Stimulated activated naive CD4-positive, alpha-beta T cell (primary cell): ENCODE measurements at places on chromosomes 1 and 21.

DNA sequence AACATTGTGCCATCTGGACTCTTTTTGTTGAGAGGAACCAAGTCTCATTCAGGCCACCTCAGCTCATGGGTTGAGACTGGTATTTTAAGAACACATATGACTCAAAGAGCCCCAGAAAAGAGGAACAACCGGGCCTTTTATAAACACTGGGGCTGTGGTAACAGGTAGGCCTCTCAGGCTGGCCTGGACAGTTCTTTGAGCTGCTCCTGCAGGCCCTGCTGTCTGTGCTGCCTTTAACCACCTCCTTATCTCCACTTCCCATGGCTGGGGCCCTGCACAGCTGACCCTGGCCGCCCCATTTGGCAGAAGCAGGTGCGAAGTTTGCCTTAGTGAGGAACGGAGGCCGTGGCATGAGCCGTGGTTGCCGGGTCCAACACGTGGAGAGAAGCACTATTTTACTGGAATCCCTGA is 163.3 kb downstream of the RHOU start:
- DNase-seq = no peak

- DNase-seq = no peak
Observed at GRCh38 chr1:153547560-153548551, 1.2 kb downstream of the S100A3 start.

GRCh38 chr21:35303085-35303484 is 254.0 kb upstream of the RUNX1 start:
- no peak for DNase-seq

- DNase-seq = no peak
Observed at GRCh38 chr1:193514397-193514796, 328.0 kb upstream of the B3GALT2 start.

DNA sequence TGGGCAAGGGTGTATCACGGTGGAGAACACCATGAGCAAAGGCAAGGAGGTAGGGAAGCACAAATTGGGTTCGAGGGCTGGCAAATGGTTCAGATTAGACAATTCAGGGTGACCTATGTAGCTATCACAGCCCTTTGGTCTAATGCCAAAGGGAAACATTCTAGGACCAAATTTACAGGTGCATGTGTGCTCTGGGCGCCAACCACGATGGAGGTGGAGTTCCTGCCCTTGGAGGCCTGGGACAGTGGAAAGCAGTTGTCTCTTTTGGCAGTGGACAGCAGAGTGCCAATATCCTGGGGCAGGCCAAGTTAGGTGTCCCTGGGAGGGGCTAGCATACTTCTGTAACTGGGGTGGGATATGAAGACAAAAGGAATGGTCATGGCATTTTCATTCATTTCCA is 40.1 kb downstream of the IGFN1 start:
- no peak for DNase-seq

- DNase-seq = peak; percentile 42
Observed at GRCh38 chr1:108590957-108591356, 31.1 kb downstream of the EEIG2 start.

DNA sequence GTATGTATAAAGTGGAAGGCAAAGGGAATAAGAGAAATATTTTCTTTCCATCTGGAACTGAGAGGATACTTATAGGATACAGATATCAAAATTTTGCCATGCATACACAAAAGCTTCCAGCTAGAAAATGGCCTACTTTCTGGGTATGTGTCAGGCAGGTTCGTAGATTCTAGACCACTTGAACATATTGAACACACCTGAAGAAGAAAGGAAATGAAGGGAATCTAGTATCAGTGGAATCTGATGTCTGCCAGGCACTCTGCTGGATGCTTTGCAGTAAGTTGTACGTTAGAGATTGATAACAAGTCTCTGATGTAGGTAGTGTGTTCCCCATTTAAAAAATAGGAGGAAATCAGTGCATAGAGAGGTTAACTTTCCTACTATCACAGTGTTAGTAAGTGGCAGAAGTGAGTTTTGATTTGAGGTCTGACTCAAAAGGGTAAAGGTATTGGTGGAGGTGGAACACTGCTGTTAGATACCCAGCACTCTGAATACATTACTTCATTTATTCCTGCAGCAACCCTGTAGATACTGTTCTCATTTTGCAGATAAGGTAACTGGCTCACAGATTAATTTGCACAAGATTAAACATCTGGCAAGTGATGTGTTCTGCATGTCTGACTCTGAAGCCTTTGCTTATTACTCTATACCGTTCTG is 3.0 kb downstream of the CAMSAP2 start:
- no peak for DNase-seq

DNA sequence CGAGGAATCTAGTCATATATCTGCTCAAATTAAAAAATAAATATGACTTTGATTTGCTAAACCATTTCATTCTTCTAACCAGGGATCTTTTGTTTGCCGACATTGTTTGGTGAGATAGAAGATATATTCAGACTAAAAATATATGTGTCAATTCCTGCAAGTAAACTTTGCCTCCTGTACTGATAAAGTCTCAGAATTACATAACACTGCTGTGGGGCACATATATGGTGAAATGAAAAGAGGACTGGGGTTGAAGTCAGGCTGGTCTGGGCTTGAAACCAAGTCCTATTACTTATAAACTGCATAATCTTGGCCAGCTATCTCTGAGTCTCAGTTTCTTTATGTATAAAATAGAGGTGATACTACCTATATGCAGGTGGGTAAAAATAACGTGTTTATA is 9.8 kb downstream of the SCMH1 start:
- no peak for DNase-seq

DNA sequence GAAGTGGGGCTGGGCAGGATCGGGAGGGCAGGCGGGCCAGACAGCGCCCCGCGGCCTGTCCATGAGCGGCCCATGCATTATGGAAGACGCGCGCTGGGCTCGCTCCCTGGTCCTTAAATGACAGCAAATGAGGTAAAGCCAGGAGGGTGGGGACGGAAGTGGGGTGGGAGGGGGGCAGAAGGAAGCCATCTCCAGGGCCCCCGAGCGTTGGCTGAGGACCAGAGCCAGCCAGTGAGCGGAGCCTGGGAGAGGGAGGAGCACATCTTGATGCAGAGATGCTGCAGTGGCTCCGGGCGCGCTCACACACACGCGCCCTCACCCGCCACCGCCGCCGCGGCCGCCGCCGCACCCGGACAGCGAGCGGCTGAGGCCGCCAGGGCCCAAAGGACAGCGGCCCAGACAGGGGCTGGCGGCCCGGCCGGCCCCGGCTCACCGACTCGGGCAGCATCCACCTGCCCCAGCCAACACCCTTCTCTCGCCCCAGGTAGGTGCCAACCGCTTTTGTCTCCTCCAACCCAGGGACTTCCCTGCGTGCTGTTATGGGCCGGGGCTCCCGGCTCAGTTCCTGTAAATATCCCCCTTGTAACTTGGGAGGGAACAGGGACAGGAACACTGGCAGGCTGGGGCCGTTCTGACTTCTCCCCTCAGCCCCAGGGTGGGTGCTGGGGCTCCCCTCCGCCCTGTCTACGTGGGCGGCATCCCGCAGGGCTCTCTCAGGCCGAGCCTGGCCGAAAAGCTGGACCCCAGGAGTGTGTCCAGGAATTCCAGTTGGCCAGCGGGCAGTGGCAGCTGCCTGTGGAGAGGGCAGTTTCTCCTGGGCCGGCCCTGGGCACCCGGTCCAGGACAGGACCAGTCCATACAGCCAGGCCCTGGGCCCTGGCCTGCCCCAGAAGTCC is at the start of gene CNTN2:
CNTN2 (plus strand) TSS at position 302 of the 896 bp plus-strand sequence. CDS start 9,974 bp downstream, outside the sequence.
- no peak for DNase-seq

- DNase-seq = no peak
Observed at GRCh38 chr1:54813485-54814125, 12.5 kb upstream of the TTC22 start.

GRCh38 chr1:93615582-93616150 is 66.0 kb downstream of the BCAR3 start:
- DNase-seq = no peak

DNA sequence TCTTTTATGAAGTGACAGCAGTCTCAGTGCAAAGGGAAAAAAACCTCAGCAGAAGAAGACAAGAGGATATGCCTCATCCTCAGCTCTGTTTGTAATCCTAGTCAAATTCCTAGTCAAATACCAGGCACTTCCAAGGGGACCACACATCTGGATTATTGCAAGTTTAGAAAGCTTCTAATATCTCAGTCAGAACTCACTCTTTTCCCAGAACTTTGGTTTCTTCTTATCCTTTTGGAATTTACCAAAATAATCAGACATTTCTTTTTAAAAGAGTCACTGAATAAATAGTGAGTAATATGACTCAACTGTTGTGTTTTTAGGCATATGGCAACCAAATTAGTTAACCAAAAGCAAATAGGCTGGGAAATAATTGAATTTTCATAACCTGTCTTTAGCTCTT is 47.8 kb downstream of the PRRX1 start:
- DNase-seq = no peak

DNA sequence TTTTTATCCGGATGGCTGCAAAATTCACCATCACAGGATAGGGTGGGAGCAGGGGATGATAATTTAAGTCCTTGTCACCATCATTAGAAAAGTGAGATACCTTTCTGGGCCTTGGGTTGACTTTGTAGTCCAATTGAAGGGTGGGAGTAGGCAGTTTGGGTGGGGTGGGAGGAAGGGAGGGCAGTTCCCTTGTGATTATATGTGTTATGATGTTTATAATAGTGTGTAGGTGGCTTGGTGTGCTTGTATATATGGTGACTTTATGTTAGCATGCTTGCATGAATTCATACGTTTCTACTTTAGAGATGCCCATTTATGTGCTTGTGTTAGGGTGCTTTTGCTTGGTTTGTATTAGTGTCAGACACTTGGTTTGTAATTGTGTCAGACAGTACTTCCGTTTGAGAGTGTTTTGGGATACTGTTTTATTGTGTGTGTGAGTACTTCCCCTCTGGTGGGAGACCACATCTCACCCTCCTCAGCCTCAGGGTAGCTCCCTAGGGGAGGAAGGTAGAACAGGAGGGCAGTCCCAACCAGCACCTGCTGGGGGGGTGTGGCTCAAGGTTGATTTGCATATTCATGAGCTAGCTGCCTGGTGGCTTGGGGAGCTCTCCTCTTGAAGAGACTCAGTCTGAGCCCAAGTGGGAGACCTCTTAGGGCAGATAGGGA is 6.3 kb upstream of the POU3F1 start:
- no peak for DNase-seq

GRCh38 chr21:34358866-34359265 is 4.9 kb upstream of the KCNE2 start:
- no peak for DNase-seq

DNA sequence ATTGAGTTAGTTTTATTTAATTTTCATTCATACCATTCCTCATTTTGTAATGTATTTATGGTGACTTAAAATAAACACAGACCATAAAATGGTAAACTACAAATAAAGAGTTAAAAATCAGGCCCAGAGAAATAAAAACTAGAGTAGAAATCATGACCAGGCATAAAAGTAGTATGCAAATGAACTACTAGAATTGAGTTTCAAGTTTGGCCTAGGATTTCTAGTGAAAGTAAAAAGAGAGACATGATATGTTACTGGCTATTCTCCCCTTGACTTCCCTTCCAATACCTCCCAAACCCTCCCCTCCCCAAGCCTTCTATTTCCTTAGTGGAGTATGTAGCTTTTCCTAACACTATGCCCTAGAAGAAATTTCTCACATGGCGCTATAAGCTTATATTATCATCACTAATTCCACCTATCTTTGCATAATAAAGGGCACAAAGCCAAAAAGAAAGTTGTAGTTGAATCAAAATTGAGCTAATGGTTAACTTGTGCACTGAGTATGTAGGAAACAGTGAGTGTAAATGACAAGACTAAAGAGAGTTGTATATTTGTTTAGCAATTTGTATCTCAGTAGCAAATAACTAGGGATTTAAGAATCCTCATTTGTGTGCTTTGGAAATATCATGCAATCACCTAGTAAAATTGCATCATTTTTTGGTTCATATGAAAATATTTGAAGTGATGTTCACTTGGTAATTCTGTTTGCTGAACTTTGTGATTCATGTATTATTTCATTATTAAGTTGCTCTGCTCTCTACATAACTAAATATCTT is 29.7 kb upstream of the CDC14A start:
- DNase-seq = no peak

GRCh38 chr1:151992303-151993083 is 1.2 kb downstream of the S100A10 start:
- peak; percentile 17 for DNase-seq

DNA sequence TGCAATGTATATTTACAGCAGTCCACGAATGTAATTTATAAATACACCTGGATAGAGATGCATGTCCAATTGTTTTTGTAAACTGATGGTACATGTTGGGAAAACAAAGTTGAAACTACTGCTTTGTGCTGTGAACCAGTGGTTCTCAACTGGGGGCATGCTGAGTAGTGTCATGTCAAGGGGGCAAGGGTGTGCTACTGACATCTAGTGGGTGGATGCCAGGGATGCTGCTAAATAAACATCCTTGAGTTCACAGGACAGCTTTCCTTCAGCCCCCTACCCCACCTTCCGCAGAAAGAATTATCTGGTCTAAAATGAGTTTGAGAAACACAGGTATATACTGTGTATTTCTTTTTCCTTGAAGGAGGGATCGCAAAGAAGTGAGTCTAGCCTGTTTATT is 95.9 kb downstream of the RASAL2 start:
- no peak for DNase-seq

DNA sequence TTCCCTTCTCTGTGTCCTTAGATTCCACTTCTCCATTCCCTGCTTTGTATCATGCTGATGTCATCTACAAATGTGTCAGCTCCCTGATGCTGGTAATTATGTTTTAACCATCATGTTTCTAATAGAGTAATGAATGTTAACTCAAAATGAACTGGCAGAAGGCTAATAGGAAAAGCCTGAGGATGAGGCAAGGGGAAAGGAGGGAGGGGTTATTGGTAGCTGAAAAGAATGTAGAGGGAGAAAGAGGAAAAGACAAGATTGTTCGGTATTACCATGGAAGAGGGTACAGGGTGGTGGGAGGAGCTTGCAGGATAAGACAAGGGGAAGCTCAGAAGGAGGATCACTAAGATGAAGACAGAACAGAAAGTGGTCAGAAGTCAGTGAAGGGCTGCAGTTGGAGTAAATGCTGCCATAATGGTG is 150.9 kb downstream of the ZC3H11B start:
- DNase-seq = no peak

- no peak for DNase-seq
Observed at GRCh38 chr1:42195841-42196240, 31.3 kb upstream of the GUCA2A start.

DNA sequence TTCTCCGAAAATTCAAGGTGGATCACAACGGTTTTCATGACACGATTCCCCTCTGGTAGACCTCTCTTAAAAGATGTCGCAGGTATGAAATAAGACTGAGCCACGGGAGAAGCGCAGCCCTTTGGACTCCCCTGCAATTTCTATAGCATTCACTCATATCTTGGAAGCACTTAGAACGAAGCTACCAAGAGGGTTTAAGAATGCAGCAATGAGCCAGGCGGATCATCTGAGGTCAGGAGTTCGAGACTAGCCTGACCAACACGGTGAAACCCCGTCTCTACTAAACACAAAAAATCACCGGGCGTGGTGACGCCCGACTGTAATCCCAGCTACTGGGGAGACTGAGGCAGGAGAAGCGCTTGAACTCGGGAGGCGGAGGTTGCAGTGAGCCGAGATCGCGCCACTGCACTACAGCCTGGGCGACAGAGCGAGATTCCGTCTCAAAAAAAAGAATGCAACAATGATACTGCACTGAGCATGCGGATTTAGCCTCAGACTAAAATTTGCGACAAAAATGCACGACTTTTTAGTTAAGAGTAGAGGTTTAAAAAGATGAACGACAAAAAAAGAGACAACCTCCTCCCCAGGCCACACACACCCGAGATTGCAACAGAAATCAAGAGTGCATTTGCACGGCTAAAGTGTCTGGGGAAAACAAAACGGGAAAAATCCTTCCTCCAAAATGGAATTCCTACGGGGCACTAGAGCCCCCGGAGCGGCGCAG is 743 bp downstream of the TOMM20 start:
- DNase-seq = no peak
